ENCODE measurements at places on chromosomes 3 and 15.

- DNase-seq: peak; percentile 53
Measured at GRCh38 chr15:59688423-59688781, 718 bp downstream of the BNIP2 start.

DNA sequence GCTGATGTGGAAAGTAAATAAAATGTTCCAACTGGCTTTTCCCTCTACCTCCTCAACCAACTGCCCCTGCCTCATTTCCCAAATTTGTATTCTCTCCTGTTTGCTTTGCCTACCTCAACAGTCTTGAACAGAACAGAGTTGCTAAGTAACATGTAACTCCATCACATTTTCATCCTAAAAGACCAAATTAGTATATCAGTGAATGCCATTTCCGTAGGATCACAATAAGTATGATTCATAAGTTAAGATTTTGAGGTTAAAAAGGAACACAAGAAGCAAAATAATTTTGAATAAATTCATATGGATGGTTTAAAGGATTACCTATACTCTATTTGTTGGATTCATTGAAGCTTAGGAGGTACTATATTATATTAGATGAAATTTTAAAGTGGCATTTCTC lies 154.9 kb downstream of the ECT2 start:
- DNase-seq: no peak

- DNase-seq: peak; percentile 9
Measured at GRCh38 chr15:60784483-60785254, 305.7 kb upstream of the ICE2 start.

DNA sequence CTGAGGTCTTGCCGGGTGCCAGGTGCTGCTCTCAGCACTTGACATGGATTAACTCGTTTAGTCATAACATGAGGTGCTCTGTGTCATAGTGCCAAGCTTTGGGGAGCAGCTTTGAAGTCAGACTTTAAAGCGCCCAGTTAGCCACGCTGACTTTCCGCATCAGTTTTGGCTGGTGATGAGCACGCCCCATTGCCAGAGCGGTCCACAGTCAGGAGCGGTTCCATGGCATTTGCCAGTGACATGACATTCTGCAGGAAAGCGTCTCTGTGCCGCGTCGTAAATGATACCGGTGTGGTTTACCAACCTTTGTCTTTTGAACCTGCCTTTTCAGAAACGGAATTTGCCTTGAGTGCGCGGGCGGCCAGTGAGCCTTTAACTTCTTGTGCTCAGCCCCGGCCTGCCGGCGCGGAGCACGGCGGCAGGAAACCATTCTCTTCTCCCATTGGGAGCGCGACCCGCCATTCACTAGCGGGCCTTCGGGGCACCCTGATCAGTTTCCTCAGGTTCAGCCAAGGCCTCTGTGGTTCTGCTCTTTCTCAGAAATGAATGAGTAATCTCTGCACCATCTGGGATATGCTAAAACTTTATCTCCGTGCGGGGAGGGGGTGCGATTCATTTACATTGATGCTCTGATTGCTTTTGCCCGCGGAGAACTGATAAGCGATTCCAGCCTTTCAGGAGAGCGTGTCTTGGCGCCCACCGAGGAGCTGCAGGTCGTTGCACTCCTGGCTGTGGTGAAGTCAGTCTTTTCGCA lies 1.7 kb upstream of the SLC2A2 start:
- DNase-seq: peak; percentile 53

DNA sequence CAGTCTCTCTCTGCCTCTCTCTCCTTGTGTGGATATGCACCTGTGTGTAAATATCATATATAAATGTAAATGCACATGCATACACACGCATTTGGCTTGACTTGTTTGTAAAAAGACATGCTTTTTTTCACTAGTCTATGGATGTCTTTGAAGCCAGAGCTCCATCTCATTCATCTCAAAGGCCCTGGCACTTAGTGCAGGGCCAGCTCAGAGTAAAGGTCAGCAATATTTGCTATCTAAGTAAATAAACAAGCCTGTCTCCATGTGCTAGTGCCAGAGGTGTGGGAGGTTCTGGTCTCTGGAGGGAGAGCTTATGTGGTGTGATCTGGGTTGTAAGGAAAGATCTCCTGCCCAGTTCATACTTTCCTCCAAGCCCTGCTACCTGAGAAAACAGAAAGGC lies 5.6 kb downstream of the CLSTN2 start:
- DNase-seq: no peak

DNA sequence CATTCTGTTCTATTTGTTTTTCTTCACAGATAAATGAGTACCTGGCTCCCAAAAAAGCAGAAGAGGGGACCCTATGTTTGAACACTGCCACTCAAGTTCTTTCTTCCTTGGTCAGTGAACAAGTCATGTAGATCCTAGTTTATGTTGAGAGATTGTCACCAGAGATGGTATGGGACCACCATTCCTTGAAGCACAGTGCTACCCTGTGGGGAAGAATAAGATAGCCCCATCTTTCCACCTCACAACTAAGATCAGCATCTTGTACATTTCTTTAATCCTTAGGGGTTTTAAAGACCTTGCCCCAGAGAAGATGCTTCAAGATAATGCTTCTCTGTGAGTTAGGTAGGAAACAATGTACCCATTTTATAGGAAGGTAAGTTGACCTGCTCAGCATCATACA lies 233.5 kb upstream of the WNT5A start:
- DNase-seq: peak; percentile 21

- DNase-seq: no peak
Measured at GRCh38 chr15:50542887-50543210, 3.6 kb downstream of the USP50 start.

DNA sequence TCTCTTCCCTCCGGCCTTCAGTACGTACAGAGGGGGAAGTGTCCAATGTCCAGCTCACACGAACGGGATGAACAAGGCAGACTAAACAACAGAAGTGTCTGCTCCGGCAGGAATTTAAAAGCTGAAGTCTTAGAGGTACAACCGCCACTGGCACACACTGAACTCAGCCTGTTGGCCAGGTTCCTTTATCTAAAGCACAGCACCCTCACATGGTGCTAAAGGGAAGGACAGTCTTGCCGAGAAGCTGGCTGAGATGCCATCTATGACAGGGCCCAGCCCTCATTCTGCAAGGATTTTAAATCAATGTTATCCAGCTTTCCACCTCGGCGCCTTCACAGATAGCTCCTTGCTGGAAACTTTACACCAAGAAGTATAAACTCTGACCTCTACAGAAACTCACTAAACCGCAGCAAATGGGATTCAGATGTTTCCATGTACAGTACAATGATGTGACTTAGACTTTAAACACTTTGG lies 2.8 kb downstream of the ADAMTS17 start:
- peak; percentile 91 for DNase-seq

GRCh38 chr15:28873585-28874190 lies 12.1 kb upstream of the APBA2 start:
- no peak for DNase-seq

GRCh38 chr15:75170711-75171341 lies 30.9 kb upstream of the C15orf39 start:
- no peak for DNase-seq

GRCh38 chr3:141371882-141372281 lies 3.6 kb downstream of the ZBTB38 start:
- no peak for DNase-seq

DNA sequence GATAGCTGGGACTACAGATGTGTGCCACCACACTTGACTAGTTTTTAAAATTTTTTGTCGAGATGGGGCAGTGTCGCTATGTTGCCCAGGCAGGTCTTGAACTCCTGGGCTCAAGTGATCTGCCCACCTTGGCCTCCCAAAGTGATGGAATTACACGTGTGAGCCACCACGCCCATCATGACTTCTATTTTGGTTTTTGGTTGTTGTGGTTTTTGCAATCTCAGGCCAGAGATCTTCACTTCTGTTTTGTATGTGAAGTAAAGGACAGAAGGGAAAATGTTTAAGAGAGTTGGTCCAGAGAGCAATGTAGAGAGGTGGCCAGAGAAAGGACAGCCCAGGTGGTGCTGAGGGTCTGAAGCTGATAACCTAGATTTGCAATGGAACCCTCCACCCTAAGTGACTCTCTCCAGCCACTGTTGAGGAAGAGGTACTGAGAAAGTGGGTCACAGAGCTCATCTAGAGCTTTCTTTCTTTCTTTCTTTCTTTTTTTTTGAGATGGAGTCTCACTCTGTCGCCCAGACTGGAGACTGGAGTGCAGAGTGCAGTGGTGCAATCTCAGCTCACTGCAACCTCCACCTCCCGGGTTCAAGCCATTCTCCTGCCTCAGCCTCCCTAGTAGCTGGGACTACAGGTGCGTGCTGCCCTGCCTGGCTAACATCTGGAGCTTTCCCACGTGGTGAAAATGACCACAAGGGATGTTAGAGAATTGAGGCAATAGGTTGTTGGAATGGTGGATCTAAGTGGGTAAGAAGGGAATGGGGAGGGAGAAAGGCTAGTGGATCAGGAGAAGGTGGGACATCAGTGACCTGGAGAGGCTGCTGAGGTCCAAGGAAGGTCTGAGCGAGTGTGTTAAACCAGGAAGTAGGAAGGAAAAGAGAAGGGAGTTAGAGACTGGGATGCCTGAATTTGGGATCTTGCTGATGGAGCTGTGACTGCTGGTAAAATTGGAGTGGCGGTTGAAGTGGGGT lies 22.4 kb upstream of the SEMA4B start:
- DNase-seq: no peak

DNA sequence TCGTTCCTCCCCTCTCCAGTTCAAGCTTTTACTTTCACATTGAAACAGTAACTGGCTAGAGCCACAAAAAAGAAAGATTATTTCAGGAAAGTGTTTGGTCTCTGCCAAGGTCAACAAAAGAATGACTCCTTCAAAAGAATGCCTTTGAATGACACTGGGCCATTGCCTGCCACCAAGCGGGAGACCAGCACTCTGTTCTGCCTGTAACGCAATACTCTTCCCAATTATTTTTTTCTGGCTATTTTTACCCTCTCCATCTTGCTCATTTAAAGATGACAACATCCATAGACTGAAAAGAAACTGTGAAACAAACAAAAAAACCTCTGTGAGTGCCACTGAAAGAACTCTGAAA lies 37.3 kb downstream of the EHHADH start:
- no peak for DNase-seq

DNA sequence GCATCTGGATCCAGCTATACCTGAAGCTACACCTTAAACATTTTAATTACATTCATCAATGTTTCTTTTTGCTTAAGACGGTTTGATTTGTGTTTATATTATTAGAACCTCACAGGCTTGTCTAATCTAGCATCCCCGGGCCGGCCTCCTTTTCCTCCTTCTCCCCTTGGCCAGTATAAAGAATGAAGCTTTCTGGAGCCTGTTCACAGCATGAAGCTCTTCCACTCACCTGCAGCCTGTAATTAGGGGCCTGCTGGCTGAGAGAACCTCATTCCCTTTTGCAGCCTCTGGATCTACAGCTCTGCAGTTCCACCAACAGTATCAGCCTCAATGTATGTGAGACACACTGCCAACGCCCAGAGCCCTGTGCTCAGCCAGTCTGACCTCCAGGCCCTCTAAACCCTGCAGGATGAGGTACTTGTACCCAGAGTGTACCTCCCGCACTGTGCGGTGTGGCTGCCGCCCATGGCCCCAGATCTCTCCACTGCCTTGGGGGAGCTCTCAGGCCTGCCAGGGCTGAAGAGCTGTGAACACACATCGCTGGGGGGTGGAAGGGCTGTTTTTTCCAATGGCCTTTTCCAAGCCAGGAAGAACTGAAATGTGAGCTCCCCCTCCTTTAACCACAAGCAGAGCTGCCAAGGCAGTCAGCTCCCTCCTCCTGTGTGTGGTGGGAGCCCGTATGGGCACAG lies 114.7 kb upstream of the ALDH1A3 start:
- peak; percentile 79 for DNase-seq

GRCh38 chr3:106088304-106088703 lies 219.5 kb upstream of the CBLB start:
- DNase-seq: no peak

DNA sequence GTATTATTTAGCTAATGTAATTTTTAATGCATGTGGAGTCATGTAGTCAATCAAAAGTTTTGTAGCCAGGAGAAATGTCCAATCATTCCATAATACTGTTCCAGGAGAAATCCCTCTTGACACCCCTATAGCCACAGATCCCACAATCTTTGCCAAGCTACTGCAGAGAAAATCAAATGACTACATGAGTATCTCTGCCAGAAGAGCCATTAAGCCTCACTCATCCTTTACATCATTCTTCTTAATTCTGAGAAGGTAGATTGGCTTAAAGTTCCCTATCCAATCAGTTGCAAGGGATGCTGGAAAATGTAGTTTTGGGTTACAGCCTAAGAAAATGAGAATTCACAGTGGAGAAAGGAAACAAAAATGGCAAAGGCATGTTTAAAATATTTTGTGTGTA lies 502.1 kb downstream of the ZBBX start:
- DNase-seq: peak; percentile 17

DNA sequence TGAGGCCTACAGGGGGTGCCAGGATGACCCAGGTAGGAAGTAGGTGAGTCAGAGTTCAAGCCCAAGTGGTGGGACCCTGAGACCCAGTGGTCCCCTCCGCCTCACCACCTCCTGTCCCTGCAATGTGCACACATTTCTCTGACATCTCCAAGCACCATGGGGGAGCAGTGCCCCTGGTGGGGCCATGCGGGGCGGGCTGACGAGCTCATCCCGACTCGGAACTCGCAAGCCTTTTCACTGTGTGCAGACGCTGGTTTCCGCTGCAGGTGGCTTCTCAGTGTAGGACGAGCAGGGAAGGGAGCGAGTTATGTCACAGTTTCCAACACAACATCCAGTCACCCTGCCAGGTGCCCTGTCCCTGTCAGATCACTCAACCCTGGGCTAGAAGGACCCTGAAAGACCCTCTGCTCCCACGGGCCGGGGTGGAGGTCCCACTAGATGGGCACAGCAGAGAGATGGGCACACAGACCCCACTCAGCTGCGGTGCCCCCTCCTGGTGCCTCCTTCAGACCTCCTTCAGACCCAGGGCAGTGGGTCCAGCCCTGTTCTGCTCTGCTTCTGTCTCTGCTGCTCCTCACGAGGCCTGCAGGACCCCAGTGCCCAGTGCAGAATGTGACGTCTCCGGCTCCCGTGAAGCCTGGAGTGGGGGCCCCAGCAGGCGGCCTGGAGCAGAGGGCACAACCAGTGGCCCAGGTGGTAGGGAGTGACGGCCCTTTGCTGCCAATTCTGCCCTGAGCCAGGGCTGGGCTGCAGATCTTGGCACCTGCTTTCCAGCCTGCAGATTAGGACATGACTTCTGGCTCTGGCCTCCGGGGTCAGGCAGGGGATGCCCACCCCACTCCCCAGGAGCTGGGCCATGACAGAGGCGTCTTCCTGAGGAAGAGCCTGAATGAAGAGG lies 102.0 kb upstream of the RPL32 start:
- DNase-seq: no peak

Measured in tongue (tissue), 3 donors.